CD4-positive, alpha-beta T cell (primary cell): ENCODE measurements at places on chromosomes 16 and 17. TPM values are rescaled to one million over a fixed set of nuclear protein-coding genes. Genes with fewer than 3 reads are reported as not detected.

DNA sequence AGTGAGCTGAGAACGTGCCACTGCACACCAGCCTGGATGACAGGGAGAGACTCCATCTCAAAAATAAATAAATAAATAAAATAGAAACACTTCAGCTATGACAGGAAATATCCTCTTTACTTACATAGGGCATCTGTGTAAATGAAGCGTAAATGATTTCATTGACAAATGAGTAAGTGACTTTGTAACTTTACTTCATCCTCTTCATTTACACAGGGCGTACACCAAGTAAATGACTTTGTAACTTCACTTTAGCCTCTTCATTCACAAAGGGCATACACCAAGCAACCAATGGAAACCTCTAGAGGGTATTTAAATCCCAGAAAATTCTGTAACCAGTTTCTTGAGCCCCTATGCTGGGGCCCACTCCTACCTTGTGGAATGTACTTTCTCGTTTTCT is 16.2 kb upstream of the KLHDC4 start:
- no peaks in the 10 kb centered on the region for H3K36me3 ChIP-seq
- H3K27ac ChIP-seq = no peak overlapping the region
- DNase-seq = no peak
- no peak overlapping the region for H3K4me3 ChIP-seq

DNA sequence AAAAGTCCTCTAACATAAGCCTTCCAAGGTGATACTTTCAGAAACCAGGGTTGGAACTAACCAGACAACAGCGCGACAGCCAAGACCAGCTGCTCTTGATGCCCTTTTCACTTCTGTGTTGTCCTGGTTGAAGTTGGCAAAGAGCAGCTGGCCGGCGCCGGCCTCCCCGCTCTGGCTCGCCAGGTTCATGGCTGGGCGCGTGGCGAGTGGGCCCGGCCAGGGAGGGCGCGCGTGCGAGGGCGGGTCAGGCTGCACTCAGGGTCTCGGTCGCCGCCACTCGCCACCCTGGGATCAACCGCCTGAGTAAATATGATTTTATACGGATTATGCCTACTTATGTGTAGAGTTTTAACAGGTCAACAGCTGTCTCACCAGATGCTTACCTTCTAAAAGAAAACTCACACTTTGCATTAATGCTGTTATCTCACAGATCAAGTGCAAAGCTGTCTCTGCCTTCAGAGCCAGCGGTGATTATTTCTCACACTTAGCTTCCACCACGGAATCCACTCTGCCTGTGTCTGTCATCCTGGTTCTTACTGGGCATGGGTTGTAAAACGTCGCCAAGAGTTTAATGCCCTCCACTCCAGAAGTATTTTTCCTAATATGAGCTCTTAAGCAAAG is 13.5 kb downstream of the KCTD2 start:
- no peak overlapping the region for H3K4me3 ChIP-seq
- H3K4me1 ChIP-seq = peaks cover 12% of the 10 kb centered on the region
- no peaks in the 10 kb centered on the region for H3K27me3 ChIP-seq
- peaks cover 62% of the 10 kb centered on the region for H3K36me3 ChIP-seq
- no peak for DNase-seq

GRCh38 chr17:61494325-61495160 is 42.3 kb downstream of the TBX4 start:
- no peak overlapping the region for H3K27ac ChIP-seq
- no peaks in the 10 kb centered on the region for H3K4me1 ChIP-seq
- no peaks in the 10 kb centered on the region for H3K36me3 ChIP-seq
- H3K4me3 ChIP-seq = no peak overlapping the region

GRCh38 chr16:88909431-88910210 is 43.2 kb upstream of the PABPN1L start:
- no peak for DNase-seq
- no peak overlapping the region for H3K27ac ChIP-seq
- no peaks in the 10 kb centered on the region for H3K36me3 ChIP-seq
- no peaks in the 10 kb centered on the region for H3K4me1 ChIP-seq
- H3K27me3 ChIP-seq = no peaks in the 10 kb centered on the region
- H3K4me3 ChIP-seq = no peak overlapping the region

- no peak overlapping the region for H3K27ac ChIP-seq
- no peaks in the 10 kb centered on the region for H3K27me3 ChIP-seq
- peaks cover 3% of the 10 kb centered on the region for H3K4me1 ChIP-seq
- no peak overlapping the region for H3K4me3 ChIP-seq
Observed at GRCh38 chr16:10322723-10323527, 62.9 kb upstream of the ATF7IP2 start.

- no peaks in the 10 kb centered on the region for H3K36me3 ChIP-seq
- H3K27ac ChIP-seq = no peak overlapping the region
- no peaks in the 10 kb centered on the region for H3K4me1 ChIP-seq
- no peak overlapping the region for H3K4me3 ChIP-seq
- no peaks in the 10 kb centered on the region for H3K27me3 ChIP-seq
Observed at GRCh38 chr17:71656964-71657858, 463.6 kb upstream of the SOX9 start.

GRCh38 chr17:2093349-2093748 is 38.4 kb downstream of the HIC1 start:
- H3K4me1 ChIP-seq = peaks cover 28% of the 10 kb centered on the region
- DNase-seq = no peak
- H3K27me3 ChIP-seq = no peaks in the 10 kb centered on the region
- no peak overlapping the region for H3K27ac ChIP-seq

DNA sequence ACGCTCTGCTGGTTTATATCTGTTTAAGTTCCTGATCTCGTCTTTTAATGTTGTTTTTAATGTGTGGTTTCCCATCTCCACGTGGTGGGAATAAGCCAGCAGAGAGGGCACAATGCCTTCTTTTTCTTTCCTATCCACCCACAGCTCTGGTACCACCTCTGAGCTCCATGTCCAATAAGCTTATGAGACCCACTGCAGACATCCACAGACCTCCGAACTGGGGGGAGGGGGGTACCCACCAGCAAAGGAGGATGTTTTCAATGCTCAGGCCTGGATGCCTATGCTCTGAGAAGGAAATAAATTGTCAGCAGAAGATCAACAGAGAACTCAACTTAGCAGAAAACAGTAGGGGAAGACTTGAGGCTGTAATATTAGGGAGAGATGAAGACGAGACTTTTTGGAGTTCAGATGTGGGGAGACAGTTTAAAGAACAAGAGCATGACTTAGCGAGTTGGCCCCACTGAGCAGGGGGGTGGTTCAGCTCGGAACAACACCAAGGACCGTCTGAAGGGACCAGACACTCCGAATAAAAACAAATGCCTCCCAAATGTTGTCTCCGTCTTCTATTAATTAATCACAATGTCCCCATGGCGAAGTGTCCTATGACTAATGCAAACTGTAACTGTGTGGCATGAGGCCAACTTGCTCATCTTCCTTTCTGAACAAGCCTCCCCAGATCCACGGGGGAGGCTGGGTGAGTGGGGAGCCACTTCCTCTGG is 62.7 kb downstream of the GAS7 start:
- DNase-seq = no peak
- no peaks in the 10 kb centered on the region for H3K27me3 ChIP-seq
- H3K4me1 ChIP-seq = peaks cover 7% of the 10 kb centered on the region
- no peak overlapping the region for H3K27ac ChIP-seq
- H3K36me3 ChIP-seq = no peaks in the 10 kb centered on the region

- no peaks in the 10 kb centered on the region for H3K36me3 ChIP-seq
- H3K4me3 ChIP-seq = no peak overlapping the region
- DNase-seq = no peak
- H3K4me1 ChIP-seq = peaks cover 30% of the 10 kb centered on the region
- no peak overlapping the region for H3K27ac ChIP-seq
- H3K27me3 ChIP-seq = no peaks in the 10 kb centered on the region
Observed at GRCh38 chr17:82283208-82283749, 9.8 kb upstream of the CSNK1D start.

DNA sequence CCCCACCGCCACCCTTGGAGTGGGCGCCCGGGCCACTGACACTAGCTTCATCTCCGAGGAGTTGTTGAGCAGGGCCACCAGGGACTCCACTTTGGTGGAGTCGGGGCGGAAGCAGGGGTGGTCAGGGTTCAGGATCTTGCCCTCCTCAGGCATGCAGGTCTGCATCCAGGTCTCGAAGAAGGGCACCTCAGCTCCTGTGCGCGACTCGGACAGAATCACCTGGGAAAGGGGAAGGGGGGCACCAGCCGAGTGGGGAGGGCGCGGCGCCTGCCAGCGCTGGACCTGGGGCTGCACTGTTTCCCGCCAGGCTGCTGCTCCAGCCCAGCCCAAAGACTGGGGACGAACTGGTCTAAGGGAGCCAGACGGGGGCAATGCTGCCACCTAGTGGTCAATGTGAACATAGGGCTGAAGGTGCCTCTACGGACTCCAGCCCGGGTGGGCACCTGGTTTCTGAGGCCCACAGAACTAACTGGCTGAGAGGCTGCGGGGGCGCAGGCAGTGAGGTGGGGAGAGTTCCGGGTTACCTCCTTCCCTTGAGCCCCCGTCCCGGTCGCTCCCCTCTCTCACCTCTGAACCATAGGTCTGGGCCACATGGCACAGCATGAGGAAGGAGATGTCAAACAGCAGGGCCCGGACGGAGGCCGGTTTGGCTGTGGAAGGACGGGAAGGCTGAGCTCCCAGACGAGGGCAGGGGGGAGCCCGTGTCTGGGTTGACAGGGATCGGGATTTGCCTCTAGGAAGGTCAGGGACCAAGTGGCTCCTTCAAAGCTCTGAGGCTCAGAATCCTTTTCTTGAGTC is 11.8 kb downstream of the CSF3 start:
- H3K4me3 ChIP-seq = no peak overlapping the region
- H3K36me3 ChIP-seq = peaks cover 59% of the 10 kb centered on the region
- H3K27ac ChIP-seq = no peak overlapping the region
- H3K4me1 ChIP-seq = peaks cover 25% of the 10 kb centered on the region

GRCh38 chr16:74224828-74225612 is 71.6 kb upstream of the PSMD7 start:
- no peak overlapping the region for H3K27ac ChIP-seq
- no peak for DNase-seq
- H3K4me1 ChIP-seq = no peaks in the 10 kb centered on the region
- no peaks in the 10 kb centered on the region for H3K36me3 ChIP-seq
- H3K4me3 ChIP-seq = no peak overlapping the region

GRCh38 chr17:55402374-55402773 is 19.3 kb downstream of the MMD start:
- no peaks in the 10 kb centered on the region for H3K4me1 ChIP-seq
- H3K36me3 ChIP-seq = peaks cover 36% of the 10 kb centered on the region
- no peak overlapping the region for H3K4me3 ChIP-seq
- H3K27me3 ChIP-seq = no peaks in the 10 kb centered on the region
- no peak overlapping the region for H3K27ac ChIP-seq

GRCh38 chr17:30550512-30551273 is 73.5 kb downstream of the GOSR1 start:
- peak; percentile 7 for DNase-seq
- no peaks in the 10 kb centered on the region for H3K4me1 ChIP-seq
- no peaks in the 10 kb centered on the region for H3K36me3 ChIP-seq

- peak overlapping the region; percentile 12 for H3K4me3 ChIP-seq
- no peak overlapping the region for H3K27ac ChIP-seq
- DNase-seq = no peak
- H3K4me1 ChIP-seq = peaks cover 72% of the 10 kb centered on the region
Observed at GRCh38 chr17:81396278-81396721, 1.0 kb downstream of the BAHCC1 start.

DNA sequence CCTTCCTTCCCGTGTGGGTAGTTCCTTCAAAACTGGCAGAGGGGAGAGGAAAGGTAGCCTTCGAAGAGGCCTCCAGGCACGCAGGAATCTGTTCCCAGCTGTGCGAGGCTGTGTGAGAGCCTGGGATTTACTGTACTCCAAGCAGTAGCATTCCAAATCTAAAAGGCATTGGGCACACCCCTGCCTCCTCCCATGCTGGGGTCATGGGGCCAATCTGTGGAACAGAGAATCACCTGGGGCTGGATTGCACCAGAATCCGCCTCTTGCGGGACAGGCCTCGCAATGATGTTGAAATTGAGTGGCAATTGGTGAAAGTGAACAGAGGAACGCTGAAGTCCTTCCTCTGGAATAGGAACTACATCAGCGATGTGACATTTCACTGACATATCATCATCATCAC is 72.5 kb upstream of the IRX3 start:
- H3K27me3 ChIP-seq = peaks cover 6% of the 10 kb centered on the region
- no peak overlapping the region for H3K4me3 ChIP-seq
- no peaks in the 10 kb centered on the region for H3K4me1 ChIP-seq
- no peak overlapping the region for H3K27ac ChIP-seq
- H3K36me3 ChIP-seq = no peaks in the 10 kb centered on the region

DNA sequence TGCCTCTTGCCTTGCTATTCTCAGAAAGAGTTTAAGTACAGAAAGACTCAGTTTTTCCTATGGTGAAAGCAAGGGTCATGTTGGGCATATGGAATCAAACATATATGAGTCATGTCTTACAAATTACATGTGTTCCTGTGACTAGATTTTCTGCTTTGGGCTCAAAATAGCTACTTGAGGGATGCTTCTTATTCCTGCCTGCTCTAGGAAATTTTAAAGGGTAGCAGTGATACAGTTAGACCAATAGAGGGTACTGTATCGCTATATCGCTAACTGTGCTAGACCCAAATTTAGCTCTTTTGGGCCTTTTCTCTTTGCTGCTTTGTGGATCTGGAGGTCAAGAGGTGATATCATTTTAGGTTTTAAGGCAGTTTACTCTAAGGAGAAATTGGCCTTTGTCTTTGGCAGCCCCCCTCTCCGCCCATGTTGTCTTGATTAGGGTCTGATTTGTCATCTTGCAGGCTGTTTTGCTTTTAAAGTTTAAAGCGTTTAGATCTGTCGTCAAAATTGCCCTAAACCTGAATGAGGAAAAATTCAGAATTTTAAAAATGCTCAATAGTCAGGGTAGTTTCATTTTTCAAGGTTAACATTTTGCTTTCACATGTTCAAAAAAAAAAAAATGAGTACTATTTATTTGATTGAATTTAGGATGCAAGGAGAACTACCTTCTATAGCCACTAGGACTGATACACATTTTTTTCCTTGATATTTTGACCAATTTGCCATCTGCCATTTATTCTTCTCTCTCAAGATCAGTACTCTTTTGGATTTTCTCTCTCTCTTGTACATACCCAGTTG is 8.8 kb downstream of the NFATC3 start:
- H3K27ac ChIP-seq = no peak overlapping the region
- H3K4me1 ChIP-seq = peaks cover 41% of the 10 kb centered on the region
- H3K27me3 ChIP-seq = no peaks in the 10 kb centered on the region
- H3K36me3 ChIP-seq = no peaks in the 10 kb centered on the region

GRCh38 chr17:43393944-43394482 is 4.8 kb upstream of the ARL4D start:
- peak; percentile 87 for DNase-seq
- no peaks in the 10 kb centered on the region for H3K27me3 ChIP-seq
- no peaks in the 10 kb centered on the region for H3K36me3 ChIP-seq
- no peak overlapping the region for H3K4me3 ChIP-seq
- H3K4me1 ChIP-seq = peaks cover 40% of the 10 kb centered on the region

- no peak overlapping the region for H3K27ac ChIP-seq
- H3K4me1 ChIP-seq = peaks cover 46% of the 10 kb centered on the region
- H3K36me3 ChIP-seq = peaks cover 10% of the 10 kb centered on the region
- no peak overlapping the region for H3K4me3 ChIP-seq
Observed at GRCh38 chr16:75459691-75460090, 4.8 kb downstream of the TMEM170A start.

Gene KIF18B
- total RNA-seq = 0.08 TPM

Gene RFFL
- 66.1 TPM for total RNA-seq

Gene RAC3
- 5.3 TPM for total RNA-seq

Gene AANAT
- total RNA-seq = 0.14 TPM

Gene ACLY
- 28.3 TPM for total RNA-seq

Gene CLEC18C
- total RNA-seq = not detected

Gene KRT16
- not detected for total RNA-seq

Gene SBK1
- 13.5 TPM for total RNA-seq

Gene SLC16A6
- total RNA-seq = 9.5 TPM
